NCI-H187 (cell line): ENCODE measurements at places on chromosomes 11 and 22.

DNA sequence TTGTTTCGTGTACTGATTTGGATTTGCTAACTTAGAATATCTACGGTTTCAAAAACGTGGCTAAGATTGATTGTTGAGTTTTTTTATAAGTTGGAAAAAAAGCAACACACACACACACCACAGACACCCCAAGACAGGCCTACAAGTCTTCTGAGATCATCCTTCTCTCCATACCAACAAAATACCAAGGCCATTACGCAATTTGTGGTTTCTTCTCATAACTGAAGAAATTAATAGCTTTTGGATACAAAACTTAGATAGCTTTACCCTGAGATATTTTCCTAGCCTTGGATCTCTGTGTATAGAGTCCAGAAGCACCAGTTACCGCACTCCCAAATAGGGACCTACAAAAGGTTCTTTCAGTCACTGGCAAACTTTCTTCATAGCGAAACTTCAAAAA lies 113.6 kb downstream of the SIK3 start:
- DNase-seq: no peak

DNA sequence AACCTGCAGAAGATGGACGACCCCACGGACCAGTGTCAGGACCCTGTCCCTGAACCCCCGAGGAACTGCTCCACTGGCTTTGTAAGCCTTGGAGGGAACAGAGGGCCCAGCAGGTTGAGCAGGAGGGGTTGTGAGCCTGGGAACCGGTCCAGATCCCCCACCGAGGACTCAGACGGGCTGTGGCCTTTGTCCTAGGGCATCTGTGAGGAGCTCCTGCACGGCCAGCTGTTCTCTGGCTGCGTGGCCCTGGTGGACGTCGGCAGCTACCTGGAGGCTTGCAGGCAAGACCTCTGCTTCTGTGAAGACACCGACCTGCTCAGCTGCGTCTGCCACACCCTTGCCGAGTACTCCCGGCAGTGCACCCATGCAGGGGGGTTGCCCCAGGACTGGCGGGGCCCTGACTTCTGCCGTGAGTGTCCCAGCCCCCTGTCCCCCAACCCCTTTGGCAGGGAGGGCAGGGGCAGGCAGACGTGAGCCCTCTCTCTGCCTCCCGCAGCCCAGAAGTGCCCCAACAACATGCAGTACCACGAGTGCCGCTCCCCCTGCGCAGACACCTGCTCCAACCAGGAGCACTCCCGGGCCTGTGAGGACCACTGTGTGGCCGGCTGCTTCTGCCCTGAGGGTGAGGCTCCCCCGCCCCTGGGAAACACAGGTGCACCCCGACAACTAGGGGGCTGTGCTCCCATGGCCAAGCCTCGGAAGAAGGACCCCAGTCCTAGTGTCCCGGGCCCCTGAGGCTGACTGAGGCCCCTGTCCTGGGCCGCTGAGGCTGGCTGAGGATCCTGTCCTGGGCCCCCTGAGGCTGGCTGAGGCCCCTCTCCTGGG lies 6.4 kb downstream of the MUC5AC start:
- DNase-seq: no peak

DNA sequence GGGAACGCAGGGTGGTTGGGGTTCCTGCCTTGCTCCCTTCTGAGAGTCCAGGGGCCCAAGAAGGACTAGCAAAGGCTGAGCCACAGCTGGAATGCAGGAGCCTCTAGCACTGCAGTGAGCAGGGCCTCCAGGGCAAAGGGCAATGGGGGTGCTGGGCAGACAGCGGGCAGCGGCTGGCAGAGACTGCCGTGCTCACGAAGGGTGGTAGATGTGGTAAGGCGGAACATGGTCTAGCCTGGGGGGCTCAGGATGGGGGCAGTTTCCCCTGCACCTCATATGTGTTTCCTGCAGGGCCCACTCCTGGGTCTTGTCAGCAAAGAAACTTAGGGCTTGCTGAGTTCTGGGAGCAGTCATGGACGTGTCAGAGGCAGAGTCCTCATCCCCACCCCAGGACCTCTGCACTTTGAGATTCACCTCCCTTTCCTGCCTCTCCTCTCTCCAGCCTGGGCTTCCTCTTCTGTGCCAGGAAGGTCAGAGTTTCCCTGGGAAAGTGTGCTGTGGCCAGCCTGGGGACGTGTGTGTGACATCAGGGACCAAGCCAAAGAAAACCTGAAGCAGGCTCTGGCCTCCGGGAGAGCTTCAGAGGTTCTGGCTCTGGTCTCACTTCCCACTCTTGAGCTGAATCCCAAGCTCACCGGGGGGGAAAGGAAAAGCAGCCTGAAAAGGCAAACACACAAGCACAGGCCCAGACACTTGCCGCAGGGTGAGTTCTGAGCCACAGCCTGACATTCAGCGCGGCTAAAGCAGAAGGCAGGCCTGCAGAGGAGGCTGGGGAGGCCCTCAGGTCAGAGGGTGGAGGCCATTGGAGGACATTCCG lies 4.4 kb downstream of the MOGAT2 start:
- DNase-seq: no peak

- DNase-seq: no peak
These were observed 117.3 kb downstream of the ETS1 start for GRCh38 chr11:128470081-128470480.

DNA sequence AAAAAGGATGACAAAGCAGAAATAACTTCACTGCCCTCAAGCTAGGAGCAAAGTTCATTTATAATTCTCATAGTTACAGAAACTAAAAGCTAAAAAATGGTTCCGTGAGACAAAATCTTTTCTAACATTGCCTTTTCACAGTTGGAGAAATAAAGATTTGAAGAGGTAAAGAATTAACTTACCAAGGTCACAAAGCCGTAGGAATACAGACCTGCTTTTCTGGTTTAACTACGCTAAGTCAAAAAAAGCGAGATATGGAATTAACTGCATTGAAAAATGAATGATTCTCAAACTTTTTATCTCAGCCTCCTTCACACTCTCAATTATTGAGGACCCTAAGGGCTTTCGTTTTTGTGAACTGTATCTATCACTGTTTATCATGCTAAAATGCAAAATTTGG lies 95.3 kb downstream of the SLC17A6 start:
- no peak for DNase-seq

DNA sequence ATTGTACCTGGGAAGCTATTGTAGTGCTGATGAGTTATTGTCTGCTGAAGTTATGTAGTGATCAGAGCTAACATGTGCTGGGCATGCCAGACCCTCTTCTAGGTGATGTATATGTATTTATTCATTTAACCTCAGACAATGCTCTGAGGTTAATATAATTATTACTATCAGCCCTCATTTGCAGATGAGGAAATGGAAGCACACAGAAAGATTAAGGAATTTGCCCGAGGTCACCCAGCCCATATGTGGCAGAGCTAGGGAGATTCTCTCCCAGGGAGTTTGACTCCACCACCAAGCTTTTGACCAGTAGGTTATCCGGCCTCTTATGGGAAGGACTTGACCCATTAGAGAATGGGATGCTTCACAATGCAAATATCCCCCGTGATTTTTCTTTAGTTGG lies 114.2 kb upstream of the NAV2 start:
- no peak for DNase-seq

- DNase-seq: no peak
These were observed 5.1 kb downstream of the SSTR3 start for GRCh38 chr22:37206841-37207821.

DNA sequence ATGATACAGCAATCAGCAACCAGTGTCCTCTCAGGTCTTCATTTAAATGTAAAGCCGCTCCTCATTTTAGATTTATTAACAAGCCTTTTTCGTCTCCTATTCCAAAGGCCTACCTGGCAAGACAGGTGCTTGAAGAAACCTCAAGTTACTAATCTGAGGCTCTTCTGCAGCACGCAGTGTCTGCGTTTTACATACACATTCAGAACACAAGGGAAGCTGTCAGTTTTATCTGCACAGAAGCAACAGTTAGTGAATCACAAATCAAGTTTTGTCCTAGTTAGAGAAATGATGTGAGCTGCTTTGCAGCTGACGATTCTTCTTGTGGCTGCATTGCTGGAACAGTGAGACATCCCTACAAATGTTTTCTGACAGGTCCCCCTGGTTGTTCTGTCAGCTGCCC lies 308.8 kb upstream of the NARS2 start:
- DNase-seq: no peak

GRCh38 chr11:113370634-113371033 lies 16.9 kb upstream of the ANKK1 start:
- no peak for DNase-seq

- no peak for DNase-seq
These were observed 394.7 kb downstream of the BRD1 start for GRCh38 chr22:49432897-49433443.

GRCh38 chr22:47552541-47553205 lies 790.2 kb downstream of the TBC1D22A start:
- DNase-seq: no peak

DNA sequence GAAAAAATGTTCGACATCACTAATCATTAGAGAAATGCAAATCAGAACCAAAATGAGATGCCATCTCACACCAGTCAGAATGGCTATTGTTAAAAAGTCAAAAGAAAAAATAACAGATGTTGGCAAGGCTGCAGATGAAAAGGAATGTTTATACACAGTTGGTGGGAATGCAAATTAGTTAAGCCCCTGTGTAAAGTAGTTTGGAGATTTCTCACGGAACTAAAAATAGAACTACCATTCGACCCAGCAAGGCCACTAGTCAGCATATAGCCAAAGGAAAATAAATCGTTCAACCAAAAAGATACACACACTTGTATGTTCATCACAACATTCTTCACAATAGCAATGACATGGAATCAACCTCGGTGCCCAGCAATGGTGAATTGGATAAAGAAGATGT lies 503.2 kb downstream of the OPCML start:
- no peak for DNase-seq

DNA sequence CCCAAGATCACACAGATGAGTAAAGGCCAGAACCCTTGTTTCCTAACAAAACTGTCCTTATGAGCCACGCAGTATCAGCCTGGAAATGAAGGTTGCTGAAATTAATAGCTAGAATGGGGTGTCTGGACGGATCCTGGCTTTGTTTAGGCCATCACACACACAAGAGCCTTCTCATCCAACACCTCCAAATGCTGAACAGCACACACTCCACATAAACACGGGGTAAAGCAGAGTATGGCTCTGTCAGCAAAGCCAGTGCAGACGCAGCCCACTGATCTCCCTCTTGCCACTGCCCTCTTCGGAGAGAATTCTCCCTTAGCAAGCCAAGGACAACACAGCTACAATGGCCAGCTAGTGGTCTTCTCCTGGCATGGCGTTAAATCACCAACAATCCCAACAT lies 392.6 kb upstream of the SYN3 start:
- DNase-seq: no peak

- no peak for DNase-seq
These were observed 381.4 kb upstream of the MPPED2 start for GRCh38 chr11:30967579-30967978.

DNA sequence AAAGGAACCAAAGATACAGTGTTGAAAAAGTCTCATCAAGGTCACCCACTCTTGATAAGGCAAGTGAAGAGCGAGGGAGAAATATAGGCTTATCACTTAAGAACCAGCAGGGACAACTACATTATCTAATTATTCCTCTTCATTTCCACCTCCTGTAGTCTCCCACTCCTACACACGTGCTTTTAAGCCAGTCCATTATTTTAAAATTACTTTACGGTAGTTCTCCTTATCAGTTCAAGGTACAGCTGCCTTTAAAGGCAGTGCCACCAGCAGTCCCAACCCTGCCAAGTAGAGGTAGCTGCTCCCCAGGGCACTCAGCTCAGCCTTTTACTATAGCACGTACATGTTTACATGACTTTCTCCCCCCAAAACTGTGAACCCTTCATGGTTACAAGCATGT lies 161.5 kb upstream of the BLID start:
- DNase-seq: no peak

- no peak for DNase-seq
These were observed 1623.3 kb upstream of the RAG2 start for GRCh38 chr11:38221295-38221694.

DNA sequence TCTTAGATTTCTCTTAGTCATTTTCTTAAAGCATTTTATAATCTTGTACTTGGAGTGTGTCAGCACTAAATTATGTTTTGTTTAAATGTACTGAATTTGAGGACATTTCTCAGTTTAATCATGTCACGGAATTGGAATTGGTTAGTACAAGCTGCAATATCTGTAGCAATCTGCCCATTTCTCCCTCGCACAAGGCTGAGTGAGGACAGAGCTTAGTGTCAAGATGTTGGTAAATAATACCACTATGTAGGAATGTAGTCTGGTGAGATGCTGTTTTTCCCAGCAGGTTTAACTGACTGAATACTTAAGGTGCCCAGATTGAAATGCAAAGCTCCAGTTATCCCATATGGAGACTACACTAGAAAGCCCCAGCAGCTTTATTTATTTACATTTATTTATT lies 30.6 kb downstream of the SREBF2 start:
- no peak for DNase-seq

DNA sequence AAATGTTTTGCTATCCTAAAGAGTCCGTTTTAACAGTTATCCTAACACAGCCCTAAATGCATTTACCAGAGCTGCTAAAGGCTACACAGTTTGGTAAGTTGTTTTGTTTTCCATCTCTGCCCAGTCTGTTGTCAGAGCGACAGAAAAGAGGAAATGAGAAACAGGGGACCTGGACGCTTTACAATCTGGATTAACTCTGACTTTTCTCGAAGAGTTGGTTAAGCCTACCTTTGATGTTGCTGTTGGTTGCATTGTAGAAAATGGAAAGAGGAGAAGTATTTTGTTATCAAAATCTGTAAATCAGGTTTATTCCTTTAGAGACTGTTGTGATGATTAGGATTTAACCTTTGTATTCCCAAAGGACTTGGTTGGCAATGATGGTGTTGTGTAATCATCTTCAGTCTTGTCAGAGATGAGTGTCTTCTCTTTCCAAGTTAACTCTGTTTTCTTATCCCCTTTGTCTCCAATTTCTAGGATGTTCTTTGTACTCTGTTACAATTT lies 481 bp downstream of the ANGPTL5 start:
- DNase-seq: no peak

- no peak for DNase-seq
These were observed 493.3 kb downstream of the BUD13 start for GRCh38 chr11:116279511-116279910.

GRCh38 chr11:74956397-74957015 lies 7.4 kb downstream of the SPCS2 start:
- DNase-seq: no peak

DNA sequence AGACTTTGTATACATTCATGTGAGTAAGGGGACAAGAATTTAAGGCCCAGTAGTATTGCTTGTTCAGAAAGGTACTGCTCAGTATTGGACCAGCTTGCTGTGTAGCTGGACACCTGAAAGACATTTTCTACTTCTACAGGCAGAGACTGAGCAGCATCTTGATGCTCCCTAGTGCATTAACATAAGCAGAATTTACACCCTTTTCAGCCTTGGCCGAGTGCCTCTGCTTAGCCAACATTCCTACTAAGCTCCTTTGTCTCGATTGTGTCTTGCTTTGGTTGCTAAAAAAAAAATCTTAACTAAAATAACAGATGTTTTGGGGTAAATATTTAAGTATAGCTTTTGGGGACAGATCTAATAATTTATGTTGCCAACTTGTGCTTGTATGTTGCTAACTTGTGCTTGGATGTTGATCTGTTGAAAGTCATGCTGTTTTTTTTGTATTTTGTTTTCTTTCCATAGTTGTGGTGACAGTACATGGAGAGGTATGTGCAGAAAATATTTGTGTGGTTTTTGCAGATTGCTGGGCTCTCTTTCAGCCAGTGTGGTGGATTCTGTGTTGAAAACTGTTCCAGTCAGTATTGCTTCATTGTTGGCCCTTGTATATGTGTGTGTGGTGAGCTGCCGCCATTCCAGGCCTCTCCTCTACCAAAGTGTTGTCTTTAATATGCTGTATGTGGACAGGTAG lies 3.7 kb downstream of the PTS start:
- no peak for DNase-seq
